ENCODE measurements at places on chromosomes 16 and 17.

DNA sequence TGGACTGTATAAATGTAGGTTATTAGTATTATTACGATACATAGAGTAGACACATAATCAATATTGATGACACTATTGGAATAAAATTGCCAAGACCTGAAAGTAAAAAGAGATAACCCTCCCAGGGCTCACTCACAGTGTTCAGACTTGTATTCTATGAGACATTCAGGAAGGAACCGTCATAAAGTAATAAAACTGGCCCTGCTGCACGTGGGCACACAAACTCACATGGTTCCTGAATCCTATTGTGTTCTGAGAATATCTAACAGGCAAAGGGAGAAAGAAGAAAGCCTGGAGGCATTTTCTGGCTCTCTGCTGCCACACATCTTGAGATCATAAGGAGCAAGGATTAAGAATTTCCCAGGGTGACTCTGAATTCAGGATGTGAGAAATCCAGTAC is 575.9 kb downstream of the HS3ST4 start:
- DNase-seq, result no peak

DNA sequence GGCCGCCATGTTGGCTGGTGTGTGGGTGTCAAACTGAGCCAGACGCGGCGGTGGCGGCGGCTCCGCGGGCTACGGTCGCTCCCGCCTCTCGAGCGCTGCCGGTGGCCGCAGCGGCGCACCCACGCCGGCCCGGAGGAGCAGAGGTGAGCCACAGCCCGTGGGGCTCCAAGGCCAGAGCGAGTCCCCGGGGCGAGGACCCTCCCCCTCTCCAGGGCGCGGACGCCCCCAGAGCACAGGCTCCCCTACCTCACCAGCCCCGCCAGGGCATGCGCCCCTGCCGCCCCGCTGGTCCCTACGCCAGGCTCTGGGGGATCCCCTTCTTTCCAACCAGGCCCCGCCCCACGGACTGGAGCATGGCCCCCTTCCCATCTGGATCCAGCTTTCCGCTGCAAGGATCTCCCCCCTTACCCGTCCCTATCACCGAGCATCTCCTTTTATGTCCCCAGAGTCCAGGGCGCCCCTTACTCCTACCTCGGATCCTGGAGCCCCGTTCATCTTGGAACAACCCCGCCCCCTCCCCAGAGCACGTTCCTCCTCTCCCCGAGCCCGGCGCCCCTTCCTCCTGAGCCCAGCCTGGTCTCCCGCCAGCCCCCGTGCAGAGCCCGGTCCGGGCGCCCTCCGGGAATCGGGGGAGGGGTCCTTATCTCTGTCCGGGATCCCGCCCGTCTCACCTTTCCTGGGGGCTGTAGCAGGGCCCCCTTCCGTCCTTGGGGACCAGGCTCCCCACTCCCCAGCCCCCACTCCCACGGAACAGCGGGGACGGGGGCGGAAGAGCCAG is 412 bp downstream of the EPN2 start:
- no peak for DNase-seq

DNA sequence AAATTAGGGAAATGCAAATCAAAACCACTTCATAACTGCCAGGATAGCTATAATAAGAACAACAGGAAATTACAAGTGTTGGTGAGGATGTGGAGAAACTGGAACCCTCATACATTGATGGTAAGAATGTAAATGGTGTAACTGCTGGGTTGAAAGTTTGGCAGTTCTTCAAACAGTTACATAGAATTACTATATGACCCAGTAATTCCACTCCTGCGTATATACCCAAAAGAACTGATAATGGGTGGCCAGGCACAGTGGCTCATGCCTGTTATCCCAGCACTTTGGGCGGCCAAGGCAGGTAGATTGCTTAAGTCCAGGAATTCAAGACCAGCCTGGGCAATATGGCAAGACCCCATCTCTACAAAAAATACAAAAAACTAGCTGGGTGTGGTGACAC is 4.5 kb upstream of the CMTM4 start:
- no peak for DNase-seq

DNA sequence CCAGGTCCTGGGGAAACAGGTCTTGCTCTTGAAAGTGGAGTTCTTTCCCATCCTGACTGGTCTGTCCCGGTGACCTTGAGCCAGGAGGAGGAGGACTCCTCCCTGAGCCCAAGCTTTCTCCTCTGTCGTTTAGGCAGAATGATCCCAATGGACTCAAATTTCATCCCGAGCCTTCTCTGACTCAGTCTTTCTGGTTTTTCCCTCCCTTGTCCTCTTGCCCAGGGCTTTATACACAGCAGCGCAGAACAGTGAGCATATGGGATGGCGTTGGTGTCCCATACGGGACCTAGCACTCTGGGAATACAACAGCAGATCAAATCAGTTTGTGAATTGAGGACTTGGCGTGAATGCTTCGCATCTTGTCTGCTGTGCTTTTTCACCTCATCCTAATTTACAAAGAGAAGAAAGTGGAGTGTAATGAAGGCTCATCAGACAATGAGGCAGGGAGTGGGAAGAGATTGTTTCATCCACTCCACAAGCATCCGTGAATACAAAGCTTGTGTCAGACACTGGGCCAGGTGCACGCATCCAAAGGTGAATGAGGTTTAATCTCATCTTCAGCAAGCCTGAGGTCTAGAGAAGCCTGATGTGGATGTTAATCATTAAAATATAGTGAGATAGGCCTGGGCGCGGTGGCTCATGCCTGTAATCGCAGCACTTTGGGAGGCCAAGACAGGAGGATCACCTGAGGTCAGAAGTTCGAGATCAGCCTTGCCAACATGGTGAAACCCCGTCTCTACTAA is 1.1 kb upstream of the XYLT1 start:
- DNase-seq, result no peak

- DNase-seq, result no peak
Measured at GRCh38 chr16:11032922-11033291, 88.5 kb downstream of the CLEC16A start.

- DNase-seq, result no peak
Measured at GRCh38 chr16:2598133-2598641, 60.4 kb downstream of the PDPK1 start.

Measured in LNCaP clone FGC (cell line).